Stimulated activated CD8-positive, alpha-beta memory T cell treated with anti-CD3 and anti-CD28 coated beads, Interleukin-12 subunit alpha, Interleukin-12 subunit beta, amount 100 ng/mL, for 1 hour (primary cell): ENCODE measurements at places on chromosomes 2 and 18.

- DNase-seq = no peak
Observed at GRCh38 chr2:46490521-46491141, 11.3 kb downstream of the TMEM247 start.

DNA sequence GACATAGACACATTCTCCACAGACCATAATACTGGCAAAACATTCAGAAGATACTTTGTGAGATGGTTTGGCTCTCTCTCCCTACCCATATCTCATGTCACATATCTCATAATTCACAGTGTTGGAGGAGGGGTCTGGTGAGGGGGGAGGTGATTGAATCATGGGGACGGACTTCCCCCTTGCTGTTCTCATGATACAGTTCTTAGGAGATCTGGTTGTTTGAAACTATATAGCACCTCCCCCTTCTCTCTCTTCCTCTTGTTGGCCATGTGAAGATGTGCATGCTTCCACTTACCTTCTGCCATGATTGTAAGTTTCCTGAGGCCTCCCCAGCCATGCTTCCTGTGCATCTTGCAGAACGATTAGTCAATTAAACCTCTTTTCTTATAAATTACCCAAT is 61.1 kb downstream of the HK2 start:
- DNase-seq = no peak

GRCh38 chr2:116490511-116491145 is 1323.9 kb upstream of the DDX18 start:
- DNase-seq = no peak

- DNase-seq = no peak
Observed at GRCh38 chr2:63818271-63818670, 23.4 kb upstream of the UGP2 start.

- DNase-seq = no peak
Observed at GRCh38 chr2:134452042-134452733, 198.3 kb downstream of the MGAT5 start.

GRCh38 chr18:4720518-4720917 is 265.4 kb upstream of the DLGAP1 start:
- no peak for DNase-seq
